LHCN-M2 (cell line): ENCODE measurements at places on chromosomes 2 and 18.

GRCh38 chr2:61165946-61166345, 4.0 kb downstream of the C2orf74 start:
- DNase-seq: peak; percentile 14

DNA sequence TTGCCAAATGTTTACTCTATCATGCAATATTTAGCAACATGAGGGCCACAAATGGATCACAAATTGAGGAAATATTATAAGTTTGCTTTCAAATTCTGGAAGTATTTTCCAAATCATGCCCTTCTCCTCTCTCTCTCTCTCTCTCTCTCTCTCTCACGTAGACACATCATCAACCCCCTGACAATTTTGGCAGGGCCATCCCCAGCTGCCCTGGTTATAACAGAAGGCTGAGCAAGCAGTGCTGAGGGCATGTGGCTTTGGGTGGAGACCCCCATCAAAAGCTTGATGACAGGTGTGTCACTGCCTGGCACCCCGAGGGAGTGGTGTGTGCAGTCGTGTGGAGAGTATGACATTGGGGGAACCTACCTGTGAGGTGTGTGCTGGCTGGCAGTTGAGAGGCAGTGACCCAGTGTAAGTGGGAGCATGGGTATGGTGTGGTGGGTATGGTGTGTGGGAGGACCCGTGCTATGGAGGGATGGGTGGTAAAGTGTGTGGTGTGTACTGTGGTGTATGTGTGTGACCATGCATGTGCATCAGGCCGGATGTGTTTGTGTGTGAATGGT, 224.5 kb downstream of the TTC32 start:
- DNase-seq: no peak

- peak; percentile 34 for DNase-seq
Measured at GRCh38 chr2:179264368-179265081, at the start of gene SESTD1. SESTD1 (minus strand) TSS chr2:179264832; CDS start chr2:179191841, 72,991 bp downstream.

DNA sequence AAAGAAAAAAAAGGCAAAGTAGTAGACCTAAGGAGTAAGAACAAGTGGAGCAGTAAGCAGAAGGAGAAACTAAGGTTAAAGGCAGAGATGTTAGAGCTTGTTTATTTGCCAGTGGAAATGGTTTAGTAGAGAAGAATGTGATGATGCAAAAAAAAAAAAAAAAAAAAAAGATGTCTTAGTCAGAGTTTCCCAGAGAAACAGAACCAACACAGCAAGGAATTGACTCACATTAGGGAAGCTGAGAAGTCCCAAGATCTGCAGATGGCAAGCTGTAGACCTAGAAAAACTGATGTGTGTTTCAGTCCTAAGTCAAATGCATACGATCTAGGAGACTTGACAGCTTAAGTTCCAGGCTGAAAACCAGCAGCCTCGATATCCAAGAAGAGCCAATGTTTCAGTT, 1548.8 kb upstream of the LRRTM1 start:
- DNase-seq: peak; percentile 1

- no peak for DNase-seq
Measured at GRCh38 chr2:158403237-158403636, 53.3 kb downstream of the CCDC148 start.

- no peak for DNase-seq
Measured at GRCh38 chr2:99485411-99485810, 4.4 kb downstream of the REV1 start.

- DNase-seq: peak; percentile 98
Measured at GRCh38 chr2:207513551-207514257, 16.1 kb upstream of the CREB1 start.

GRCh38 chr18:54250846-54251261, 18.5 kb upstream of the POLI start:
- peak; percentile 69 for DNase-seq

GRCh38 chr2:16073921-16074425, 133.6 kb downstream of the MYCN start:
- no peak for DNase-seq

DNA sequence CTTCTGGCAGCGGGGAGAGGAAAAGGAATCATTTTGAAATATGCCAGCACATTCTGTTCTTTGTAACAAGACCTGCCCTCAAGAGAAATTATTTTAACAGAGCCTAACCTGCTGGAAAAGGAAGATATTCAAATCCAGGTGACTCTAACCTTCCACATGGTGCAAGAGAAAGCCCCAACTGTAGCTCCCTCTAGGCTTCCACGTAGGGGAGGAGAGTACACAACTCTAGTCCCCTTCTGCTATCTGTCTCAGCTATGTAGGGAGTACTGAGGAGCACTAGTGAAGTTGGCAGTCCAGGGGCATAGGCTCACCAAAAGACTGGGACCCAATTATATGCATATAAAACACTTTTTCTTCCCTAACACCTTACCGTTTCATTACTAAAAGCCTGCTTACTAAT, 82.2 kb upstream of the SIX3 start:
- no peak for DNase-seq

DNA sequence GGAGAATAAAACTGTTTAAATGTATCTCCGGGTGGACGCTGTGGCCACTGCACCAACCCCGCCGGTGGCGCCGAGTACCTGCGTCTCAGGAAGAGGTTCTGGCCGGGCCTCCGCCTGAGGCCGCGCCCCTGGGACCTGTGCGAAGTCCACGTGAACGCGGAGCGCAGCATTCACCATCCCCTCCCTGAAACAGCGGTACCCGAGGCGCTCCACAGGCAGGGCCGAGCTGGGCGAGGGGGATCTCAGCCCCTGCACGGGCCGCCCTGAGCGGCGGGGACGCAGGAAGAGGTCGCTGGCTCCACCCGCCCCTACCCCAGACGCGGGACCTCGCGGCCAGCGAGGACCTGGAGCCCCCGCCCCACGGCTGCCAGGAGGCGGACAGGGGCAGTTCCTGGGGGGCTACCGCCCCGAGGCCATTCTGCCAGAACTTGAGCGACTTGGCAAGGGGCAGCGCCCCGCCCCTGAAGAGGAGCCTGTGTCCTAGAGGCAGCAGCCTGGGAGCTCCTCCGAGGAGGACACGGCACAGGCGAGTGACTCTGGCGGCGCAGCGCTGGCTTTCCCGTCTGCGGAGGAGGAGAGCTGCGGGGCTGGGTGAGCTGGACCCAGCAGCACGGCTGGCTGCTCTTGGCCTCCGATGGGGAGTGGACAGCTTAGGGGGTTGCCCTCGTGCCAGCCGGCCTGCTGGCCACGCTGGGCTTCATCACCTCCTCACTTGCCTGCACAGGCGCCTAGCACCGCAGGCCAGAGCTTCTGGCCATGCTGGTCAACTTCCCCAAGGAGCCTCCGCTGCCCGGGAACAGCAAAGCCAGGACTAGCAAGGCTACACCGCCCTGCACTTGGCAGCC, 9.7 kb upstream of the TEKT4 start:
- DNase-seq: no peak

GRCh38 chr2:86037795-86038192, 67.9 kb downstream of the POLR1A start:
- DNase-seq: peak; percentile 19

DNA sequence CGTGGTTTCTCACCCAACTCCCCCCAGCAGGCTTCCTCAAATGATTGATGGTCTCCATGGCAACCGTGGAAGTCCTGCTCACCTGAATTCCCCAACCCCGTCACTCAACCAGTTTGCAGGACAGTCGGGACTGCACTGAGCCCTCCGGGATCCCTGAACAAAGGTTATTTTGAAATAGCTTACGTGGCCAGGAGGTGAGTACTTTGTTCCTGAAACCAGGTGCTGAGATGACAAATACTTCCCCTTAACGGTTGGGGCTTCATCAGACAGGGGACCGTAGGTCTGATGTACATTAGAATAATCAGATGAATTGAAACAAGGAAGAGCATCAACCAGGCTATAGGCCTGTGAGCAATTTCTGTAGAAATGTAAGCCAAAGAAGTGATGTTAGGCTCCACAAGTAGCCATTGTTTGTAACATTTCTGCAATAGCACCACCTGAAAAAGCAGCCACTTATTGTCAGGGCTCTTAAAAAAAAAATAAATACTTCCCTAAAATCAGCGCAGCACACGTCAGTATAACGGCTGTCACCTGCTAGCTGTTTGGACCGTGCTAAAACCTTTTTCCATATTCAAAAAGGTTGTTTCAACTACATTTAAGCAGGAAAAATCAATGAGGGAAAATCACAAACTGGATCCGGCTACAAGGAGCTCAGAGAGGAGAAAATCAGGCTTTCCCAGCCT, 206.4 kb upstream of the ID2 start:
- DNase-seq: no peak

GRCh38 chr2:185667452-185667851, 71.2 kb upstream of the FSIP2 start:
- no peak for DNase-seq

GRCh38 chr18:69358212-69358895, 42.3 kb upstream of the DOK6 start:
- no peak for DNase-seq
